ENCODE measurements at places on chromosomes 7 and 10.

- DNase-seq: no peak
Observed at GRCh38 chr7:132386201-132386681, 190.0 kb downstream of the PLXNA4 start.

- no peak for DNase-seq
Observed at GRCh38 chr10:49354593-49354992, 41.3 kb downstream of the DRGX start.

DNA sequence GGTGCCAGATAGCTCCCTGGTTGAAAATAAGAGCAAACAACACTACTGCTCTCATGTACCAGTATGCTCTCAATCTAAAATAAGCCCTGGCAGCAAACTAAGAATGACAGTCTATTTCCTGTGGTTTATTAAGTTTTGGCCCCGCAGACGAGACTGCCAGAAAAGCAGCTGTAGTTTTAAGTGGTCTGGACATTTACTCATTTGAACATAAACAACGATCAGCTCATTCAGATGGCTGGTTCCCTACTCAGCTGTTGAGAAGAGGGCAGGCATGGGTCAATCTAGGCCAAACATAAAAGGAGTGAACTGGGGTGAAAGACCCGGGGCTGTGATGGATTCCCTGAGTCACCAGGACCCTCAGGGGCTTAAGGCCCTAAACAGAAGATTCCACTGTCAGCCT is 4.5 kb downstream of the TRIL start:
- no peak for DNase-seq

- no peak for DNase-seq
Observed at GRCh38 chr7:44081266-44081748, 1.0 kb downstream of the POLM start.

DNA sequence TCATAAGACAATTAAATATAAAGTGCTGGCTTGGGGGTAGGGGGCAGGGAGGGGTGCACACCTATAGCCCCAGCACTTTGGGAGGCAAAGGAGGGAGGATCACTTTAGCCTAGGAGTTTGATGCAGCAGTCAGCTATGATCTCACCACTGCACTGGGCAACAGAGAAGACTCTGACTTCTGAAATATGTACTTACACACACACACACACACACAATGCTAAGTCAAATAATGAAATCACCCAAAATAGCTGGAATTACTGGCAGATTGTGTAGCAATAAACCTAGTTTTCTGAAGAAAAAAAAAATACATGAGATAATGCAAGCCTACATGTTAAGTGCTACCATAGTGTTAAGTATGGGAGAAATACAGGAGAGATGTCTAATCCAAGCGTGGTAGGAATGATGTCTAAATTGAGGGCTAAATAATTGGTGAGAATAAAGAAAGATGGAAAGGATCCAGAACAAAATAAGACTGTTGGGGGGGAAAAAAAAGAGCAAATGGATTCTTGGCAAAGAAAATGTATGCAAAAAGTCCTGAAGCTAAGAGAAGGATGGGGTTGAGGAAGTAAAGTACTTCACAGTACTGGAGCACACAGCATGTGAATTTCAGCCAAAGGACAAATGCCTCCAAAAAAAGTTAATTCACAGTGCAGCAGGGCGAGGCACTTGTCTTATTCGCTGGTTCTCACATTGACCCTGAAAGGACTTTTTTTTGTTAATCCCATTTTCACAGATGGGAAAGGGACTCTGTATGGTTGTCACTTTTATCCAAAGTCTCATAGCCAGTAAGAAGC is 73.9 kb downstream of the IGF2BP3 start:
- DNase-seq: peak; percentile 58

DNA sequence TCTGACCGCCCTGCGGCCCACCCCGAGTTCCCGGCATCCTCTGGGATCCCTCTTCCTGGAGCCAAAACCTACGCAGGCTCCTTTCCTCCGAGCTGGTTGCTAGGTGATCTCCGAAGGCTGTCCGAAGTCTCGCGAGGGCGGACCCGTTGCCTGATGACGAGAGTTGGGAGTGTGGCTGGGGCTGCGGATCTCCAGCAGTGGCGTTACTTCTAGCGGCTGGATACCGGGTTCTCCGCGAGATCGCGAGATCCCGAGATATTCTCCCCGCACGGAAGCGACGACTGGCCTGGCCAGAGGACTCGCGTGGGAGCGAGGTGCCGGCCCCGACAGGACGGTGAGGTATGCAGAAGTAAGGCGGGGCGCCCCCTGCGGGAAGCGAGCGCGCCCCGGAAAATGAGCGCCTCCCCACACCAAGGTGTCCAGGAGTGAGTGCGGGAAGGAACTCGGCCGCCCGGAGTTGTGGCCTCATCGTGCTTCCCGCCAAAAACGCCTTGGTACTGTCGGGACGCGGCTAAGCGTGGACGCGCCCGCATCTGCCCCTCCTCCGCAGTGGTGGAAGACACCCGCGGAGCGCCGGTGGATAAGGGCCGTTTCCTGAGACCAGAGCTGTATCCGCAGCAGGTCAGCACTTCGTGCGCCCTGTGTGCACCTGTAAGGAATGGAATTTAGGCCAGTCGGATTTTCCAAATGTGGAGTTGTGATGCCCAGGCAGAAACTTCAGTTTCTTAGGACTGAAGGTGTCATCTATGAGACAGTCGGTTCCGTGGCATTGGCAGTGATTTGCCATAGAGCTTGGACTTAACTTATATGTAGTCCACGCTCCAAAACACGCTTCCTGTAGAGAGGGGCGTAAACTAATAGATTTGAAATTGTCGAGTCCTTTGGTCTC is at the start of gene AGBL3:
TSS of gene AGBL3 (plus strand) at position 146 of the 889 bp plus-strand sequence. CDS start 1,426 bp downstream, outside the sequence.
- DNase-seq: peak; percentile 90

- DNase-seq: no peak
Observed at GRCh38 chr10:124792998-124793352, 1.3 kb upstream of the EEF1AKMT2 start.

GRCh38 chr10:1920941-1921340 is 183.6 kb upstream of the ADARB2 start:
- DNase-seq: no peak

GRCh38 chr7:140451716-140452115 is 27.6 kb downstream of the MKRN1 start:
- no peak for DNase-seq

DNA sequence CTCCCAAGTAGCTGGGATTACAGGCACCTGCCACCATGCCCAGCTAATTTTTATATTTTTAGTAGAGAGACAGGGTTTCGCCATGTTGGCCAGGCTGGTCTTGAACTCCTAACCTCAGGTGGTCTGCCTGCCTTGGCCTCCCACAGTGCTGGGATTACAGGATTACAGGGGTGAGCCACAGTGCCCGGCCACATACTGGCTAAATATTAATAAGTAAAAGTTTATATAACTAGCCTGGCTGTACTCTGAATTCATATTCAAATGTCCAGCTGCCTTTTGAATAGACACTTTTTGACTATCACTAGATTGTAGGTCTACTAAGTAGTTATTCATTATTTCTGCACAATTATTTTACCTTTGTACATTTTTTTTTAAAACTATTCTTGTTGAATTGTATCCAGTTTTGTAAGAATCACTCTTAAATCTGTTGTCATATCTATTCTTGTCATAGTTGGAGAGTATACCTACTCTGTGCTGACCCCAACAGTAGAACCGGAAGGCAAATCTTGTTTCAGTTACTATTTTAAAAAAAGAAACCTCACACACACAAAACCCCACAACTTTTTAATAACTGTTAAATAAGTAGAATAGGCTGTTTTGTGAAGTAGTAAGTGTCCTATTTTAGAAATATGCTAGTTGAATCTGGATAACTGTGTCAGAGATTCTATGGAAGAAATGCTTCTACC is 29.6 kb downstream of the MINPP1 start:
- DNase-seq: no peak

DNA sequence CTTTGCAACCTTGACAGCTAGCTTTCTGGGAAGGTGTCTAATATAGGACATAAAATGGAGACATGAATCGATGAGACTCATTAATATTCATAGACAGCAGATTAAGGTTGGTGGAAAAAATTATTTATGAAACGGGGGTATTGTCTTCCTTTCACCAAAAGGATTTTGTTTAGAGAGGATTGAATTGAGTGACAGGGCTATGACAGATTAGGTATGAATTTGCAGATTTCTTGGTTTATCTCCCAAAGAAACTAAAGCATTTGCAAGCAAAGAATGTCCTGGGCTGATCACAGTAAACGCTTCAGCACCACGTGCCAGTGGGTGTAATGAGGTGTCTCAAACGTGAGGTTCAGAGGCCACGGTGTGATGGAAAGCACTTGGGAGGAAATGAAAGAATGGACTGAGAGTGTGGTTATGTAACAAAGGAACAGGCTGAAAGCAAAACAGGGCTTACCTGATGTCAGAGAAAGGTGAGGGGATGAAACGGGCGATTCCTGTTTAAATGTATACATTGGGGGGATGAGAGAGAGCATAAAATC is 329.2 kb upstream of the NPVF start:
- DNase-seq: no peak

DNA sequence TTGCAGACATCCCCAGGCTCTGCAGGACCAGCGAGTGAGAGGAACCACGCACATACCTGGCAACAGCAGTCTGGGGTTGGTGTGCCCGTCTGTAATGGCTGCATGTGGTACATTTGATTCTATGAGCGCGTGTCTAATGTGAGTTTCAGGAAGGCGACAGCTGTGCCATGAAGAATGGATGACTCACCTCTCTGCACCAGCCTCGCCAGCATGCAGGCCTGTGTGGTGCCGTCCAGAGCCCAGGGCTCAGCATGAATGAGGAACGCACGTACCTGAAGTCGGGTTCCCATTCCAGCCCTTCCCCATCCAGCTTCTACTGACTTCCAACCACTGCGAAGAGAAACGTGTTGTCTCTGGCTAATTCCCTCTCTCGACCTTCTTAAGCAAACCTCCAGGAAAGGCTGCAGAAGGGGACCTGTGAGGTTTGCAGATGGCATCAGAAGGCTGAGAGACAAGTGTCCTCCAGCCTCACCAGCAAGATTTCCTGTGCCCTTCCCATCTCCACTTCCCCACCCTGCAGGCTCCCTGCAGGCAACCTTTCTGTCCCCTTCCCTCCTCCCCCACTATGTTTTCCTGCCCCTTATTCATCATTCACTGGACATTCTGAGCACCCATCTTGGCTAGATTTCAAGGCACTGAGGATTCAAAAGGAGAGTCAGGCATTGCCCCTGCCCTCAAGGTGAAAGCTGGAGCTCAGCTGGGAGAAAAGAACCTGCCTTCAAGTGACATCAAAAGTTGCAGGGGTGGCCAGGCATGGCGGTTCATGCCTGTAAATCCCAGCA is 54.3 kb downstream of the ASB13 start:
- DNase-seq: no peak

DNA sequence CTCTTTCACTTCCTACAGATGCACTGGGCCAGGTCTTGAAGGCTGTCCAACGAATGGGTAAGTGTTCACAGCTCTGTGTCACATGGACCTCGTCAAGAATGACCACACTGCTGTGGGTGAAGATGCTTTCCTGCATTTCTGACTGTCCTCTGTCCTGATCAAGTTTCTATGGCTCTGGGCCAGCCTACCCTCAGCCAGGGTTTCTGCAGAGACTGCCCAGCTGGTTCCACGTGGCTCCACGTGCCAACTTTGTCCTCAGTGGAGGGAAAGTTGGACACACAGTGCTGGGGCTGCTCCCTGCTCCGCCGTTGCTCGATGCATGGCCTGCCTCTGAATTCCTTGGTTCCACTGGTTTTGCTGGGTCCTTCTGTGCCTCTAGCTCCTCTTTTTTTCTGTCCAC is 152.3 kb downstream of the EGFR start:
- no peak for DNase-seq

GRCh38 chr10:13104697-13105096 is 4.7 kb downstream of the OPTN start:
- DNase-seq: no peak

GRCh38 chr10:128210215-128211063 is 84.2 kb upstream of the MKI67 start:
- DNase-seq: no peak

GRCh38 chr7:64946772-64947171 is 43.7 kb downstream of the ZNF273 start:
- no peak for DNase-seq

DNA sequence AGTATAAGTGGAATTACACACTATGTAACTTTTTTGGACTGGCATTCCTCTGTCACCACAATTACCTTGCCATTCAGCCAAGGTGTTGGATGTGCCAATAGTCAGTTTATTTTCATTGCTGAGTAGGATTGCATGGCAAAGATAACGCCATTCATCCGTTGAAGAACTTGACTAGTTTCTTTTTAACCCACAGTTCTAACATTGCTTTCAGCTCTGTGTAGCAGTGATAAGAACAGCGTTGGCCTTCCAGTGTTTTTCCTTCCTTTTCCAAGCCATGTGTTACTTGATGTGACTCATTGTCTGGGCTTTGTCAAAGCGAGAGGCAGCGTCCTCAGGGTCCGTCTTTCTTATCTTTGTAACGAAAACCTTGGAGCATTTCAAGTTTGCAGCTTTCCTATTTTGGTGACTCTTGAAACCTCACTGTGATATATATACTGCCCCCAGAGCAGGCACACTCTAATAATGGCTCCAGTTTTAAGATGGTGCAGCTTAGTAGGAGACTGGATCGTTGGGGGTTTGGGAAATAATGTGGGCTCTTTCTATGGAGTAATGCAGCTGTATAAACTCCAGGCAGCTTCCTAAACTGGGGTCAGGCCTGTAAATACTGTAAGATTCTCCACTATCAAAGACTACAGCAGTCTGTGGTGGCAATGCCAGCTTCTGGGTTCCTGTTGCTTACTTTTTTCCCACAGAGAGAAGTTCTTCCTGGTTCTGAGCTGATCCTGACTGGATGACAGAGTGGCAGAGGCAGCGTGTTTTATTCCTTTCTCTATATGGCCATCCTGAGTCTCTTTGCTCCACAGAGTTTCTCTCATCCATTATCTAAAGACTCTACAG is 41.7 kb downstream of the AKR1E2 start:
- DNase-seq: no peak

GRCh38 chr7:37117292-37117691 is 331.4 kb downstream of the ELMO1 start:
- no peak for DNase-seq

- DNase-seq: peak; percentile 40
Observed at GRCh38 chr10:68897336-68897741, 3.8 kb upstream of the DDX50 start.

DNA sequence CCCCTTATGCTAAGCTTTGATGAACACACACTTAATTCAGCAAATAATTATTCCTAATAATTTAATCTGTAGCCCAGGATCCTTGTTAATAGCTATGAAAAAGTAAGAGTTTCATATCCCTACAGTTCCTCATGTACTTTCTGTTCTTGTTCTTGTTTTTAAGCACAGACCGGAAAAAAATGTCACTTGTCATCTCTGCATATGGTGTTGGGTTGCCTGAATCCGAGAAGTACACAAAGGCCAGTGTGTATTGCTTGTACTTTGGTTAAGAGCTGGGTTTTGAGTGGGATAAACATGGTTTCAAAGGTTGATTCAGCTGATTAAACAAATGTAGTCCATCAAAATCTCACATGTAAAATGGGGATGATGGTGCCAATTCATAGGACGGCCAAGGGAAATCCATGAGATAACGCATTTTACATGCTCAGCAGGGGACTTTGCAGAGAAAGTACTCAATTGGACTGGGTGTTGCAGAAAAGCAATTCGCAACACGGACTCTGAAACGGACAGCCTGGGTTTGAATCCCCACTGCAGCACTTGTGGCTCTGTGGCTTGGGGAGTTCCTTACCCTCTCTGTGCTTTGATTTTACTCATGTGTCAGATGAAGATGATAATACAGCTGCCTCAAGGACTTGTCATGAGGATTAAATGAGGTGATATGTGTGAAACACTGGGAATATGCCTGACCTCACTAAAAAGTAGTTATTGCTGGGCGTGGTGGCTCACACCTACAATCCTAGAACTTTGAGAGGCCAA is 71.7 kb downstream of the MAP3K8 start:
- DNase-seq: no peak
